ENCODE measurements at places on chromosomes 12 and 14. TPM values are rescaled to one million over a fixed set of nuclear protein-coding genes. Genes with fewer than 3 reads are reported as not detected.

GRCh38 chr14:103805708-103806107 lies 41.7 kb downstream of the PPP1R13B start:
- DNase-seq: no peak
- H3K4me3 ChIP-seq: no peak overlapping the region
- no peaks in the 10 kb centered on the region for H3K36me3 ChIP-seq
- H3K4me1 ChIP-seq: peaks cover 18% of the 10 kb centered on the region
- no peak overlapping the region for H3K27ac ChIP-seq

CACNB3 gene
- 19.0 TPM for total RNA-seq

NDUFB1 gene
- 143 TPM for total RNA-seq

NOS1 gene
- not detected for total RNA-seq

DNA sequence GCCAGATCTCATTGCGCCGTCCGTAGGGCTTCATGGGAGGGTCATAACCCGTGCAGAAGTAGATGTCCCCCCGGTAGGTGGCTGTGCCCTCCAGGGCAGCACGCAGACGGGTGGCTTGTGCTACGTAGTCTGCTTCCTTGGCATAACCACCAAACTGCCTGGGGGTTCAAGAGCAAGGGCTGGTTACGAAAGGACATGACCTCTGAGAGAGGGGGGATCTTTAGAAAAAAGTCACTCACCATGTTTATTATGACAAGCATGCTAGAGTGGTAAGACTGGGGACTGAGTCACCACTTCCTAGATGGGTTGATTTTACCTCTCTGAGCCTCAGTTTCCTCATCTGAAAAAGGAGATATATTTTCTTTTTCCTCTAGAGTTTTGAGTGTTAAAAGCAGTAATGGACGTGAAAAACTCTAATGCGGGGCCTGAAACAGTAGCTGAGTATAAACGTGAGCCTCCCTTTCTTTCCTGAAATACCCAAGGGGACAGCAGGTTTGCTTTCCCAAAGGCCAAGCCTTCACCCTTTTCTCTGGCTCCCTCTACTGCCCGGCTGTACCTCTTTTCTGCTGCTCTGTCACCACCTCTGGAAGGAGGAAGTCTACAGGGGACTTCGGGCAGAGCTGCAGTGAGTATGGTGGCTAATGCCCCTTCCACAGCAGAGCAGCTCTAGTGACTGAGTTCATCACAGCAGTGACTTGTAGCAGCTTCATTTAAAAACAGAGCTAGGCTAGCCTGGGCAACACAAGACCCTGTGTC lies 23.5 kb upstream of the GPRC5D start:
- peaks cover 33% of the 10 kb centered on the region for H3K36me3 ChIP-seq
- H3K4me3 ChIP-seq: no peak overlapping the region
- H3K27me3 ChIP-seq: no peaks in the 10 kb centered on the region
- H3K27ac ChIP-seq: no peak overlapping the region
- DNase-seq: peak; percentile 24

MAP1LC3B2 gene
- 0.78 TPM for total RNA-seq

B4GALNT3 gene
- 1.2 TPM for total RNA-seq

ARHGEF40 gene
- 0.44 TPM for total RNA-seq

NANOG gene
- total RNA-seq: not detected
